ENCODE measurements at places on chromosomes 13 and 19.
A peak's percentile ranks its signal among the peaks of the same experiment; 100 is the strongest.

GRCh38 chr13:33640832-33641231 is 177.1 kb upstream of the RFC3 start:
- DNase-seq = no peak

GRCh38 chr13:46896341-46897137 is at the start of gene HTR2A:
Gene HTR2A, minus strand, starts transcription at chr13:46897053. Its CDS starts 1,147 bp downstream, at chr13:46895906.
- no peak for DNase-seq

DNA sequence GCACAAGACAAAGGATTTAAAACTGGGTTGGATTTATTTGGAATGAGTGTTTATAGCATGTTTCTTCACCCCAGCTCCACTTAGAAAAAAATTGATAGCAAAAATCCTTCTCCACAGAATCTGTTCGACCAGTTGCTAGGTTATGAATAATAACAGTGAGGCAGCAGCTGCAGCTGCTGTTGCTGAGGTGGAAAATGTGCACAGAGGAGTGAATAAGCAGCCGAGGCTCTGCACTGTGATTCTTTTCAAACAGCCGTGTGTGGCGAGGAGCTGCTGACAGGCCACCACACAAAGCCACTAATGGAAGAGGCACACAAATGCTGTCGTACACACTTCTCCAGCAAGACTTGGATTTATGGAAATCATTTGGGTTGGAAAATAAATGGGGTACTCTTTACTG is 6.4 kb upstream of the RASL11A start:
- no peak for DNase-seq

DNA sequence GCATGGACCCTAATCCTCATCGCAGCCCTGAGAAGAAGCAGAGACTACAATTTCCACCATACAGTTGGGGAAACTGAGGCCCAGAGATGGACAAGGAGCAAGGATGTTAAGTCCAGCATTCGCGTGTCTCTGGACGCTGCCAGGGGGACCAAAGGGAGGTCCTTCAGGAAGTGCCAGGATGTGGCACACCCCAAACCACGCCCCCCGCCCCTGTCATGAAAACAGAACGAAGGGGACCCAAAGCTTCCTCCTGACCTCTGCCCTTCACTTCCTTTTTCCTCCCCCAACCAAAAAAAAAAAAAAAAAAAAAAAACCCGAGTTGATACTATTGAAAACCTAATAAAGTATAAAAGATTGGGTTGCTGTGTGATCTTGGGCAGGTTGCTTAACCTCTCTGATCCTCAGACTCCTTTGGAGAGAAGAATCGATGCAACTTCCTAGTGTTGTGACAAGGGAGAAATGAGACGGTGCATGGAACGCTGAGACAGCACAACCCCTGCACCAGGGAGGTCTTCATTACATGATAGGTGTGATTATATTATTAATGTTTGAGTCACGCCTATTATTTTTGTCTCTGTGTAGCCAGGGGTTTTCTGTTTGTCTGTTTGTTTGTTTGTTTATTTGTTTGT is 2.7 kb upstream of the ZBTB7A start:
- DNase-seq = peak; percentile 48

DNA sequence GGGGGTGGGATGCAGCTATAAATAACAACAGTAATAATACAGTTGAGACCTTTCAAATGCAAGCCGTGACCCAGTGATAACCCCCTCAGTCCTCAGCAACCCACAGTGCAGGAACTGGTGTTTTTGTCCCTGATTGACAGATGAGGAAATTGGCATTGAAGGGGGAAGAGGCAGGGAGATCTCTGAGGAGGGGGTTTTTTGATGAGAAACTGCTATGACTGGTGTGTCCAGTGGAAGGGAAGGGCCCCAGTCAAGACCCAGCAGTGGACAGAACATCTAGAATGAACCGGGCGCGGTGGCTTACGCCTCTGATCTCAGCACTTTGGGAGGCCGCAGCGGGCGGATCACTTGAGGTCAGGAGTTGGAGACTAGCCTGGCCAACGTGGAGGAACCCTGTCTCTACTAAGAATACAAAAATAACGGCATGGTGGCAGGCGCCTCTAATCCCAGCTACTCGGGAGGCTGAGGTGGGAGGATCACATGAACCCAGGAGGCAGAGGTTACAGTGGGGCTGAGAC is 1.9 kb downstream of the MAP1S start:
- DNase-seq = no peak

GRCh38 chr13:51942189-51942588 is 69.1 kb downstream of the ATP7B start:
- peak; percentile 9 for DNase-seq

- DNase-seq = no peak
These were observed 27.4 kb downstream of the FPR3 start for GRCh38 chr19:51822325-51822724.

DNA sequence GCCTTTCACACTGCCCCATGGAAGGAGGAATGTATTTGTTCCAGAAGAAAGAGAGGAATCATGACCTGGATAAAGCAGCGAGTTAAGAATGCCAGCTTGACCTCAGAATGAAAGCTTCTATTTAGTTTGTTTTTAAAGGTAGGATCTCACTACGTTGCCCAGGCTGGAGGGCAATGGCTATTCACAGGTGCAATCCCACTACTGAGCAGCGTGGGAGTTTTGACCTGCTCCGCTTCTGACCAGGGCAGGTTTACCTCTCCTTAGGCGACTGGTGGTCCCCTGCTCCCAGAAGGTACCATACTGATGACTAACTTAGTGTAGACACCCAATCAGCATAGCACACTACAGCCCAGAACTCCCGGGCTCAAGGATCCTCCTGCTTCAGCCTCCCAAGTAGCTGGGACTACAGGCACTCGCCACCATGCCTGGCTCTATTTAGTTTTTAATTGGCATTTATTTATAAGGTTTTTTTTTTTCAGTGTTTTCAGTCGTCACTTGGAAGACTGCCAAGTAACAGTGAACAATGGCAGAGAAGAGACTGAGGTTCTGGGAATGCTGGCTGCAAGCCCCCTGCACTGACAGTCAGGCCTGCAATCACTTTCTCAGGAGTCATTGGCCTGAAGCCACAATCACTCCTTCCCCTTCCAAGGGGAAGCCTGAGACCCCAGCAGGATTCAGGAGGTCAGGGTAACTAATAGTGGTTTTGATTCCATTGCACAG is 73.1 kb downstream of the EPS15L1 start:
- DNase-seq = no peak

GRCh38 chr13:110540871-110541525 is 20.5 kb downstream of the RAB20 start:
- no peak for DNase-seq

GRCh38 chr13:49620170-49620621 is 8.1 kb upstream of the ARL11 start:
- DNase-seq = no peak

DNA sequence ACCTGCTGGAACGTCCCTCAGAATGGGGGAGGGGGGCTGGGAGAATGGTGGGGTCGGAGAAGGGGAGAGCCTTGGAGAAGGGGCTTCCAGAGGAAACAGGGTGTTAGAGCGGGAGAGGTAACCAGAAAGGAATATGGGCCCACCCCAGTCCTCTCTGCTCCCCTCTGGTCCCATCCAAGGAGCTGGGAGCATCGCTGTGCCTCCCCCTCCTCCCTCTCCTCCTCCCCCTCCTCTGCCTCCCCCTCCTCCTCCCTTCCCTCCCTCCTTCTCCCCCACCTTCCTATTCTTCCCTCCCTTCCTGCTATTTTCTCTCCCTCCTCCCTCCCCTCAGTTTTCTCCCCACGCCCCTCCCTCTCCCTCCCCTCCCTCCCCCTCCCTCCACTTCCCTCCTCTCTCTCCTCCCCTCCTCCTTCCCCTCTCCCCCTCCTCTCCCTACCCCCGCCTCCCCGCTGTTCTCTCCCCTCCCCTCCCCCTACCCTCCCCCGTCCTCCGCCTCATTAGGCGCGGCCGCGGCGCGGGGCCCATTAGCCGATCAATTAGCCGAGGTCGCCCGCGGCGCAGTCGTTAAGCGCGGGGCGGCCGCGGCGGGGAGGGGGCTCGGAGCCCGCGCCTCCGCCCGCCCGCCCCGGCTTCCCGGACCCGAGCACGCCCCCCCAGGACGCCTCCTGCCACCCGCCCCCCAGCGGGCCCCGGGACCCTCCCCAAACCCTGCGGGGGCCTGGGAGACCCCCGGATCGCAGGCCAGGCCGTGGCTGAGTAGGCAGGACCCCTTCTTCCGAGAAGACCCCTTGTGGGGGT is 15.4 kb downstream of the TLE5 start:
- no peak for DNase-seq

DNA sequence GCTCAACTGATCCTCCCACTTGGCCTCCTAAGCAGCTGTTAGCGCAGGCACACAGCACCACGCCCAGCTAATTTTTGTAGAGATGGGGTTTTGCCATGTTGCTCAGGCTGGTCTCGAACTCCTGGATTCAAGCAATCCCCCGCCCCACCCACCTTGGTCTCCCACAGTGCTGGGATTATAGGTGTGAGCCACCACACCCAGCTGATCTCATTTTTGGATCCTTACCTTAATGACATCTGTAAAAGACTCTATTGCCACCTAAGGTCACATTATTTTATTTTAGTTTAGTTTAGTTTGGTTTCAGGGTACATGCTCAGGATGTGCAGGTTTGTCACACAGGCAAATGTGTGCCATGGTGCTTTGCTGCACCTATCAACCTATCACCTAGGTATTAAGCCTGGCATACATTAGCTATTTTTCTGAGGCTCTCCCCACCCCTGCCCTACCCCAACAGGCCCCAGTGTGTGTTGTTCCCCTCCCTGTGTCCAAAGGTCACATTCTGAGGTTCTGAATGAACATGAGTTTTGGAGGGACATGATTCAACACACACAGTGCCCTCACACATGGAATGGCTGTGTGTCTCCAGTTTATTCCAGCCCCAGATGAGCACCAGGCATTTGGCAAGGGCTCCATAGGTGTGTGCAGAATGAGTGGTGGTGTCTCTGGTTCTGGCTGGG is 1.3 kb downstream of the OR10H5 start:
- DNase-seq = no peak

- DNase-seq = no peak
These were observed 1440.3 kb downstream of the PCDH9 start for GRCh38 chr13:65789815-65790214.

DNA sequence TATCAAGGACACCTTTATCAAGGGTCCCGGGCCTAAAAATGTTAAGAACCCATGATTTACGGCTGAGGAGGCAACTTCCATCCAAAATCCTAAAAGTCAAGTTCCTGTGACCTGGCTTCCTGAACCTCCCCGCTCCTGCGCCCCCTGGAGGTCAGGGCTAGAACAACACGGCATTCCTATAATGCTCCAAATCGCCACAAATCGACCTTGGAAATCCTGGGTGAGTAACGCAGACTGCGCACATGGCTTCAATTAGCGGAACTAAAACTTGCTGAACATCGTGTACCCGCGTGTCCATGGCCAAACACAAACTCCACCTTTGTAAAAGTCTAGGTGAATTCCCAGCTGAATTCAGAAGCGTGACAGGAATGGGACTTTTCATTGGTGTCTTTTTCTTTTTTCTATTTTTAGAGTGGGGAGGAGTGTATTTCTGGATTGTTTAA is 4.3 kb upstream of the C5AR1 start:
- peak; percentile 20 for DNase-seq

GRCh38 chr13:77521194-77521593 is 14.3 kb upstream of the SCEL start:
- no peak for DNase-seq

DNA sequence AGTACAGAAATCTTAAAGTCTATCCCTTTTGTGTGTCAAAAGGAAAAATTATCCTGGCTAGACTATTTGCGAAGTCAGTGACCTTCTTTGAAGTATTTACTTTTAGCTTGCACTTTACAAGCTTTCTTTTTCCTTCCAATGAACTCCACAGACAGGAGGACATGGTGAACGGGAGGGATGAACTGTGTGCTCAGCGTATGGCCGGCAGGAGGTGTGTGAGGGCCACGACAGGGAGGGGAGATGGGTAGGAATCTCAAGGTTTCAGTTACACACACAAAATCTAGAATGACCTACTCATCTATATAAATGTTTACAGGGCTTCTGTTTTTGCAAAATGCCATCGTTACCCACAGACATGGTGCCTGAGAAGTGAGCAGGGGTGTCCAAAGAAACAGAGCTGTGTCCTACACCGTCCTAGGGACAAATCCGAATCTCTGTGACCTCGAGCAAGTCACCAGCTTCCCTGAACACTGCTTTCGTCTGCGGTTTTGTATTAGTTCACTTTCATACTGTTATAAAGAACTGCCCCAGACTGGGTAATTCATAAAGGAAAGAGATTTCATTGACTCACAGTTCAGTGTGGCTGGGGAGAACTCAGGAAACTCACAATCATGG is 537.2 kb downstream of the LIG4 start:
- DNase-seq = no peak

- DNase-seq = no peak
These were observed 60.6 kb upstream of the SERP2 start for GRCh38 chr13:44312834-44313551.

DNA sequence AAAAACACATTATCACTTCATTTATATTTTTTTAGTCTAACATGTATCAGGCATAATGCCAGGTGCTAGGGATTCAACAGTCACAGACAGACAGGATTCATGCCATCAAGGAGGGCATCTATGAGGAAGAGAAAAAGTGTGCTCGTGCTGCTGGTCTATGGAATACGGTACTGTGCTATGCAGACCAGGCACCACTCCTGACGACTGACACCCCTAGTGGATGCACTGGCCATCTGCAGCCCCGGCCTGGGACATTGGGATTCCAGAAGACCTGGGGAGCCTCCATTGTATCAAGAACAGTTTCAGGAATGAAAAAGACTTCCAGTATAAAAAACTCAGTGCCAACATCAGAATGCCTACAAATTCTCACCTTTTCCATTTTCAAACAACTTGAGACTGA is 94.0 kb downstream of the KLF12 start:
- no peak for DNase-seq

GRCh38 chr13:110331362-110331761 is 24.3 kb downstream of the COL4A2 start:
- no peak for DNase-seq
